Muscle of leg (tissue), 16 donors: ENCODE measurements at places on chromosomes 4 and X.

DNA sequence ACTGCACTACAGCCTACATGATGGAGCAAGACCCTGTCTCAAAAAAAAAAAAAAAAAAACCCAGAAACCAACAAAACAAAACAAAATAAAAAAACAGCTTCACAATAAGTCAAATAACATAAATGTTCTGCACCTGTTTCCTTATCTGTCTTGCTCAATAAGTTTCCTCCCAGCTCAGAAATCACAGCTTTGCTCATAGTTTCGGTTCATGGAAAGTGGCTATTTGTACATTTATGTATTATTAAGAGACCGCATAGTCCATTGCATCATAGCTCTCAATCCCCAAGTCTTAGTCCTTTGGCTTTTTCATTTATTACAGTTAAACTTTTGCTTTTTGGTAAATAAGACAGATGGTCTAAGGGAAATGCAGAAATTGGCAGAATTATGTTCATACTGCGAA, 24.4 kb upstream of the CFAP299 start:
- DNase-seq, result no peak

DNA sequence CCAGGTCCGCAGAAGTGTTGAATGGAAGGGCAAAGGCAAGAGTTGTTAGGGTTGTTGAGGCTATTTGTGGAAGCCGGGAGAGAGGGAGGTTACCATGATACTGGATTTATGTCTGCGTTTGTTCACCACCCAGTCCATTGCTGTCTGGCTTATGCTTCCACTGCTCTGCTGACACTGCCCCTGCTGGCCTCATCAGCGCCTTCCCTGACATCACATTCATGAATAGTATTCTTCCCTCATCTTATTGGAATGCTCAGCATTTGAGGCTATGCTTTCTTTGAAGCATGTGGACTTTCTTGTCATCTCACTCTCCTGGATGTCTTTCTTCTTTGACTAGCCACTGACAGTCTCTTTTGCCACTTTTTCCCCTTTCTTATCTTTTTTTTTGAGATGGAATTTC, 10.3 kb downstream of the GNL3L start:
- peak; percentile 34 for DNase-seq

DNA sequence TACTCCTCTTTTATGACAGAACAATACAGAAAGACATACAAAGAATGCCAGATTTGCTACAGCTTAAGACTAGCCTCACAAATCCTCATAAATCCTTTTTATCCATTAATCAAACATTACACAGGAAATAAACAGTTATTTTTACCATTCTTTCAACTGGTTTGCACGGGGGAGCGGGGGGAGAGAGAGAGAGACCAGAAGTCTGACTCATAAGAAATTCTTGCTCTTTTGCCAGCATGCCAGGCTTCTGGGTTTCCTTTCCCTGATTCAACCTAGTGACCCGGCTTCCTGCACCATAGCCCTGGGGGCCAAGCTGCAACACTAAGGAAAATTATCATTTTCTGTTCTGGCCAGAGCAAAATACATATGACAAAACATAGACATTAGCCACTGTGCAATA, 6.8 kb upstream of the RRAGB start:
- no peak for DNase-seq

DNA sequence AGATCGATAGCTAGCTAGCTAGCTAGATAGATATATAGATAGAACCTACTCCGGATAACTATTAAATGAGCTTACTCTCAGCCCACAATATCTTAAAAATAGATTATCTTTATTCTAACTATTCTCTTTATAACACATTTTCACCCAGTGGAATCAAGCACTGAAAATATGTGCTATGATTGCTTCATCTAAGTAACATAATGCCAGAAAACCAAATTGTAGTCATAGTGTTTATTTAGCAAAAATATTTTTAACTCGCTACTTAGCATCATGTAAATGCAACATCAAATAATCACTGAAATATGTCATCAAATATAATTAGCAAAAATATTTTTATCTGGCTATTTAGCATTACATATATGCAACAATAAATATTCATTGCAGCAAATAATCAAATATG, 1.5 kb downstream of the TMEM156 start:
- DNase-seq, result no peak

DNA sequence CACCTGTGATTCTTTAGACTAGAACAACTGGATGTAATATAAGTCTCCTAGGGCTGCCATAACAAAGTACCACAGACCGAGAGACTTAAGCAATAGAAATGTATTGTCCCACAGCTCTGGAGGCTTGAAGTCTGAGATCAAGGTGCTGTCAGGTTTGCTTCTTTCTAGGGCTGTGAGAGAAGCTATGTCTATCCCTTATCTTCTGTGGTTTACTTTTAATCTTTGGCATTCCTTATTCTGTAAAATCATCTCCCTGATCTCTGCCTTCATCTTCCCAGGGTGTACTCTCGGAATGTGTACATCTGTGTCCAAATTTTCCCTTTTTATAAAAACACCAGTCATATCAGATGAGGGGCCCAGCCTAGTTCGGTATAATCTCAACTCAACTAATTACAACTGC, 10.3 kb upstream of the HOPX start:
- DNase-seq, result no peak

- peak; percentile 94 for DNase-seq
Observed at GRCh38 chrX:72238721-72239475, at the start of gene ERCC6L. Gene ERCC6L (minus strand): TSS chrX:72239027. CDS start chrX:72238911, 116 bp downstream.
